ENCODE measurements at places on chromosomes 1 and 21. TPM values are rescaled to one million over a fixed set of nuclear protein-coding genes. Genes with fewer than 3 reads are reported as not detected.

The KPRP gene
- polyA plus RNA-seq: not detected

The FCRL4 gene
- not detected for polyA plus RNA-seq

The KIF17 gene
- not detected for polyA plus RNA-seq

The MCOLN2 gene
- 0.41 TPM for polyA plus RNA-seq

The CFHR5 gene
- not detected for polyA plus RNA-seq

The CELA2A gene
- polyA plus RNA-seq: not detected

The ITLN2 gene
- not detected for polyA plus RNA-seq

The MYOG gene
- polyA plus RNA-seq: not detected

The KLHDC9 gene
- polyA plus RNA-seq: not detected

The MAPKAPK2 gene
- 2.0 TPM for polyA plus RNA-seq

The KRTAP11-1 gene
- polyA plus RNA-seq: not detected

The KANK4 gene
- not detected for polyA plus RNA-seq

The MROH7 gene
- polyA plus RNA-seq: not detected

The IFI44L gene
- 1.1 TPM for polyA plus RNA-seq

The DCST2 gene
- polyA plus RNA-seq: not detected

The GUCA2A gene
- not detected for polyA plus RNA-seq

The KCNN3 gene
- polyA plus RNA-seq: not detected

The GRHL3 gene
- polyA plus RNA-seq: not detected

The IGSF5 gene
- not detected for polyA plus RNA-seq

The ATP6V1G3 gene
- not detected for polyA plus RNA-seq

The GNG4 gene
- polyA plus RNA-seq: not detected

The TSPEAR gene
- 0.07 TPM for polyA plus RNA-seq

All from naive thymus-derived CD4-positive, alpha-beta T cell (primary cell).